AG20443 (cell line): ENCODE measurements at places on chromosomes 5 and 9.

- DNase-seq: peak; percentile 94
Observed at GRCh38 chr5:61162010-61162831, at the start of gene SMIM15. TSS of gene SMIM15 (minus strand) at chr5:61162468. CDS start at chr5:61160171, 2,297 bp downstream.

- no peak for DNase-seq
Observed at GRCh38 chr5:151703780-151704179, 17.1 kb upstream of the SPARC start.

- DNase-seq: peak; percentile 50
Observed at GRCh38 chr9:121567500-121568342, 68.1 kb upstream of the GGTA1 start.

DNA sequence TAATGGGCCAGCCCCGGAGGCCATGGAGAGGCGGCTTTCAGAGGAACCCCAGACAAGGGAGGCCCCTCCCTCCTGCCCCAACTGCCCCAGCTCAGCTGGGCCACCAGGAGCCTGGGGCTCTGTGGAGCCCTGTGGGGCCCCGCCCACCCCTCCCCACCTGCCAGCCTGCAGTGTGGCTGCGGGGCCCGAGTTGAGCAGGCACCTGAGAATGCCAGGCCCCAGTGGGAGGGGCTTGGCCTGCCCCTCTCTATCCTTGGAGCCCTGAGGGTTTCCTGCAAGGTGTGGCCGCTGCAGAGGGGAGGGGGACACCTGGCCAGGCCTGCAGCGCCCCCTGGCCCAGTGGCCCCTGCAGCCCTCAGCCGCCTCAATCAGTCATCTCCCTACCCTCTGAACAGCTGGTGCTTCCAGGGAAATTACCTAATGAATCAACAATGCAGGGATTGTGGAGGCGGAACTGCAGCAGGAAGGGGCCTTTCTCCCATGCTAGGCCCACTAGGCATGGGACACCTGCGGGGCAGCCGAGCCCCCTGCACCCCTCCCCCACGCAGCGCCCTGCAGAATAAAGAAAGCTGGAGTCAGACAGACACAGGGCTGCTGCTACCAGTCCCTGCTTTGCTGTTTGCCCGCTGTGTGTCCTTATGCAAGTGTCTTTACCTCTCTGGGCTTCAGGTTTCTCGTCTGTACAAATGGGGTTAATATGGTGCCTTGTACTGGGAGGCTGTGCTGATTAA lies 48.0 kb downstream of the LMX1B start:
- no peak for DNase-seq

GRCh38 chr9:79222483-79222882 lies 349.3 kb upstream of the TLE4 start:
- no peak for DNase-seq

DNA sequence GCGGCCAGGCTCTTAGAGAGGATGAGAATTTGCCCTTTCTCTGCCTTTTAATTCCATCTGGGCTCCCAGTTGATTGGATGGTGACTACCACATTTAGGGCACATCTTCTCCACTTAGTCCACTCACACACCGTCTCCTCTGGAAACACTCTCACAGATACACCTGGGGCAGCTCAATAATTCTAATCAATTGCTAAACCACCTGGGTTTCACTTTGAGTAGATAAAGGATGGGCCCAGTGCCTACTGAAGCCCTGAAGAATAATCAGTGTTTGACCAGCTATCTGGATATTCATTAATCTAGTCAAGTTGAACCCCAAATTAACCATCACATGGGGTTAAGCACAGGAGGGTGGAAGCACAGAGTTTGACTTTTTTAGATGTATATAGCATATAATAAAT lies 19.1 kb downstream of the MAN2A1 start:
- no peak for DNase-seq

DNA sequence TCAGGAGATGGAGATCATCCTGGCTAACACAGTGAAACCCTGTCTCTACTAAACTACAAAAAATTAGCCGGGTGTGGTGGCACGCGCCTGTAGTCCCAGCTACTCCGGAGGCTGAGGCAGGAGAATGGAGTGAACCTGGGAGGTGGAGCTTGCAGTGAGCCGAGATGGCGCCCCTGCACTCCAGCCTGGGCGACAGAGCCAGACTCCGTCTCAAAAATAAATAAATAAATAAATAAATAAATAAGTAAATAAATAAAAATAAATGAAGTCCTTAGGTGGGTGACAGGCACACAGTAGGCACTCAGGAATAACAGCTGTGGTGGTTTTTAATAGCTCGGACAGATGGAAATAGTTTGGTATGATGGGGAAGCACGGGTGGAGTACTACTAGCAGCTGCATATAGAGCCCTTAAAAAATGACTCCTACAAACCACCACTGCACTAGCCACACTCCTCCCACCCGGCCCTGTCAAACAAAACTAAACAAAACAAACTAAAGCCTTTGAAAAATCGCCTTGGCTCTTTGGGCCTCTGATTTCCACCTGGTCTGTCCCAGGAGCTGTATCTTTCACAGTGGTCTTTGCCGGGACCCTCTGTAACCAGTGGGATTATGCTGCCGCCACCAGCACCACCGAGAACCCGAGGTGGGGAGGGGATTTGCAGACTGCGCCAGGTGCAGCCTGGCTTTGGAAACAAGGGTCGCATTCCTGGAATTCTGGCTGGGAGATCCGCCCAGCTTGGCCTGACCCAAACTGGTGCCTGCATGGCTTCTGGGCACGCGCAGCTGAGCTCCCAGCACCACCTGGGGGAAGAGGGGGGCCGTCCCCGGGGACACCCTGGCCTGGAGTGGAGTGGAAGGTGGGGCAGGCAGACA lies 5.1 kb upstream of the WDR5 start:
- peak; percentile 60 for DNase-seq

- DNase-seq: no peak
Observed at GRCh38 chr9:126275386-126276001, 51.1 kb upstream of the MVB12B start.

- DNase-seq: peak; percentile 84
Observed at GRCh38 chr5:176573564-176574296, 24.6 kb downstream of the CDHR2 start.
